Stimulated activated CD4-positive, alpha-beta T cell treated with anti-CD3 and anti-CD28 coated beads, TNF-alpha, amount 100 ng/mL, for 4 hours (primary cell): ENCODE measurements at places on chromosomes 3 and 15.
A peak's percentile ranks its signal among the peaks of the same experiment; 100 is the strongest.

GRCh38 chr3:196942915-196943277, 568 bp upstream of the NCBP2 start:
- no peak for DNase-seq

GRCh38 chr15:77068633-77069032, 2.3 kb downstream of the TSPAN3 start:
- no peak for DNase-seq

- no peak for DNase-seq
These were observed 241.6 kb downstream of the KCNMB2 start for GRCh38 chr3:178777718-178778411.

DNA sequence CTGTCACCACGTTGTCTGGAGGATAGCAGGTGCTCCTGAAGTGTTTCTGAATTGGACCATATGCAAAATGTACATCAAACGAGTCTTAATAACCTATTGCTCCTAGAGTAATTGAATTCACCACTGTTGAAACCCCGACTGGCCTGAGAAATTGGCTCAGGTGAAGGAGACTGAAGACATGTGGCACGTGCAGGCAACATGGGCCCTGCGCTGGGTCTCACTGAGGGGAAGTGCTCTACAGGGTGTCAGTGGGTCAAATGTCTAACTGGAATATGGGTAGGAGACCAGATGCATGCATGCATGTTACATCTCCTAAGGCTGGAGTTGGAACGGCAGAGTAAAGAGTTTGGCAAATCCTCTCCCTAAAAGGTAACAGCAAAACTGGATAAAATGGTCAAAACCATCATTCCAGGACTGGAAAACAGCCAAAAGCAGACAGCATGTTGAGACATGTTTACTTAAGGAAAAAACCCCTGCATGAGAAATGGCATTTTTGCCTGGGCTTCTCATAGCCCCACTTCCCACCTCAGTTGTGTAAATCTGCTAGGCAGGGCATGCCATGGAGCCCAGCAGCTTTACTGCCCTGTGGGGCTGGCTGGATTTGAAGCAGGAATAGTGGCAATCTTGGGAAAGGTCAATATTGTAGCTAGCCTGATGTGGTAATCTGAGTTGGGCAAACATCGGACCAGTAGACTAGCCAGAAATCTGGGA, 131.3 kb downstream of the TJP1 start:
- no peak for DNase-seq

- DNase-seq = no peak
These were observed 21.6 kb upstream of the SLITRK3 start for GRCh38 chr3:165217739-165218138.

DNA sequence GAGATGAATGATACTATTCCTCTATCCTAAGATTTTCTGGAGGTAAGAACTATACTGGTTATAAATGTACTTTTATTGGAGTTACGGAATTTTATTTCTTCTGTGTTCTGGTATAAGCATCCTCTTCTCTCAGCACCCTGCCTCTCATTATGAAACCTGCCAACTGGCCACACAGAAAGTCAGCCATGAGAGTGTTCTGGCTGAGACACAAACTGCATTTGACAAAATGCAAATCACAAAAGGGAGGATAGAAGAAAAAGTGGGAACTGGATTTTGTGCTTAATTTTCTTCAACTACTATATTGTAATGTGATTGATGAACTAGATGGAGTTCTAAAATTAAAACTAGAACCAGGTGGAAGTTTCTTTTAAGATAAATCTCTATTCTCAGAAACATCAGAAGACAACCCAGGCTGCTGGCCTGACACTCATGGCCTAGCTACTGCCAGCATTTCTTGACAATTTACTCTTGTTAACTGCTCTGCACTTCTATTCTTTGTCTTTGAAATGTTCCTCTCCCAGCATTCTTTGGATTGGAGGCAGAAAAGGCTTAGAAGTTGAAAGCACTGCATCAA, 143.1 kb downstream of the WDR76 start:
- no peak for DNase-seq

- DNase-seq = no peak
These were observed 102.0 kb downstream of the IGF2BP2 start for GRCh38 chr3:185722881-185723280.

DNA sequence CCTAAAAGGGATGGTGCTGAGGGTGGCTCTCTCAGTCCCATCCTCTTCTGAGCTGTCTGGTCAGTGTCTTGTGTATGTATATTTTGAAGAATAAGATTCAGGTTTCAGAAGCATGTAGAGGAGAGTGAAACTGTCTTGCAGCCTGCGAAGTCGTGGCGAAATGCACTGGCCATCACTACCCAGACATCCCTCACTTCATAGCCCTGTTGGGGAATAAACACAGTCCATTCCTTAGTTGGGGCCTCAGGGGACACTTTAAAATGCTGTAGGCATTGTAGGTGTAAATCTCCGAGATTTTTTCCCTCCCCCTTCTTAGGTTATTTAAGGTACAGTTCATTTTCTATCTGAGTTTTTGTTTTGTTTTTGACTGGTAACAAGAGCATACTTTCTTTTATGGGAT, 93.8 kb downstream of the DNASE1L3 start:
- no peak for DNase-seq

DNA sequence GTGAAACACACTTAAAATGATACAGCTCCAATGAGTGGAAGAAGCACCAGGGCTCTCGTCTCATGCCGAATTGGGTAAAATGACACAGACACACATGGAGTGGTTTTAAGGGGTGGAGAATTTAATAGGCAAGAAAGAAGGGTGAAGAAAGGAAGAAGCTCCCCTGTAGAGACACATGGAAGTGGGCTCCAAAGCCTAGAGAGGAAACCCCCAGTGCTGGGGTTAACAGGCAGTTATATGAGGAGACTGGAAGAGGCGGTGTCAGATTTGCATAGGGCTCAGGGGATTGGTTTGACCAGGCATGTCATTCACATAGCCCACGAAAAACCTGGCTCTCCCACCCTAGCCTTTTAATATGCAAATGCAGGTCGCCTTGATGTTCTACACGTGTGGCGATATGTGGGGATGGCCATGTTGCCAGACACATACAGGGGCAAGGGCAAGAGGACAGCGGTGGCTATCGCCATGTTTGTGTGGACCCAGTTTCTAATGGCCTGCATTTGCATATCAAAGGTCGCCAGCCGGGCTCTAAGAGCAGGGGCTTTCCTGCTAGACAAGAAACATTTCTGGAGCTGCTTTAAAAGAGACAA, 1.9 kb upstream of the DPH6 start:
- DNase-seq = no peak

DNA sequence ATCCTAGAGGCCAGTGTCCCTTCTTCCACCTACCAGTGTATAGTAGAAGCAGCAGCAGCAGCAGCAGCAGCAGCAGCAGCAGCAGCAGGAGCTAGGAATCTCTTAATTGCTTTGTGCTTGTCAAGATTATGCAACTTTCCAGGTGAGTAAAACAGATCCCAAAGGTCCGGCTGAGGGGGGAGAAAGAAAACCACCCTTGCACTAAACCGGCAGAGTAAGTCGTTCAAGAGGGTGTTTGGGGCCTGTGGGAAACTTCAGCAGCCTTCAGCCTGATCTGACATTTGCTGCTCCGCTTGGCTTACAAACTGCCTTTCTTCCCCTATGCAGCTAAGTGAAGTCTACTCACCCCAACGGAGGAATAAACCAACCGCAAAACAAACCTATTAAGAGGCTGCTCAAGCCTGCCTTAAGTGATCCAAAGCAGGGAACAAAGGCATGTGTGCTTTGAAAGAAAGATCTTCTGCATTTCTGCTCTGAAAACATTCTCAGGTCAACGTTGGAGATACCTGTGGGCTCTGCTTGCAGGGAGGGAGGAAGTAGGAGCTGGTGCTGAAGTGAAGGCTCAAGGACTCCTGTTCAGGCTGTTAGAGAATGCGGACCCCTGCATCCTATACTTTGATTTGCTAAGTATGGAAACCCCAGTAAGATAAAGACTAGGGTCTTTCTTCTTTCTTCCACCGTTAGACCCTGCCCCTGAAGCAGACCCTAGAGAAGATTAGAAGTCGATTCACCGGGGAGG, 35.7 kb upstream of the DLG1 start:
- DNase-seq = no peak

- no peak for DNase-seq
These were observed 597.6 kb downstream of the SQOR start for GRCh38 chr15:46232471-46232870.

DNA sequence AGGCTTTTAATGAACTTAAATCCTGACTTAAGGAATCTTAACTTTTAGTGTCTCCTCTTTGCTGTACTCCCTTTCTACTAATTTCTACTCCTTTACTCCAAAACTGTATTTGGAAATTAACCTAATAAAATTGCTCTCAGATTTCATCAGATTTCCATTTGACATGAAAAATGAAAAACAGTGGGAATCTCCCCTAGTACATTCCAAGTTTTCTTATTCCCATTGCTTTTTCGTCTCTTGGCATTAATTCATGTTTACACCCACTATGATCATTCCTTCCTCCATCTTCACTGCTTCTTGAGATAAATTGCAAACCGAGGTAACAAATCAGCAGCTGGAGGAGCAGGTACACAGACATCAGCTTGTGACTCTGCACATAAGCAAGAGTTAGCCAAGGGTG, 208.7 kb downstream of the VGLL3 start:
- DNase-seq = no peak

GRCh38 chr3:58630076-58630709, 36.4 kb downstream of the FAM3D start:
- peak; percentile 32 for DNase-seq

GRCh38 chr15:92429378-92430068, 35.8 kb downstream of the ST8SIA2 start:
- DNase-seq = no peak

- no peak for DNase-seq
These were observed 339.9 kb upstream of the RBMS3 start for GRCh38 chr3:28940994-28941393.

- no peak for DNase-seq
These were observed 36.3 kb upstream of the FAM107A start for GRCh38 chr3:58613236-58614132.

DNA sequence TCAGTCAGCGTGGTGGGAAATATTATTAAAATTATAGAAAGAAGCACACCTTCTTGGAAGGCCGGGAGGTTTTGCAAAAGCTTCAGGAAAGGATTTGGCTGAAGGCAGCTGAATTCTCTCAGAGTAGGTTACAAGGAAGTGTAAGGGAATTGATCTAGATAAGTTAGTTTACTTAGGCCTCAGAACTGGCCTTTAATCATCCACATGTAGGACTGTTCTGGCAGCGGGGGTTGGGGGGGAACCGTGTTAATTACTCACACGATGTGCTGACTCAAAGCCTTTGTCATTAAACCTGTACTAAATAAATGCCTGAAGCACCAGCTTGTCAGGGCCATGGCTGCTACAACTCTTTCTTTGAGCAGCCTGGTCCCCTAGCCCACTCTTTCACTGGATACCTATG, 12.8 kb downstream of the ASB14 start:
- DNase-seq = no peak

- DNase-seq = peak; percentile 86
These were observed at the start of gene USP4 for GRCh38 chr3:49339941-49340800. USP4 (minus strand) TSS chr3:49340053; CDS start chr3:49340024, 29 bp downstream.

- no peak for DNase-seq
These were observed 17.1 kb upstream of the RFC4 start for GRCh38 chr3:186823386-186823785.

DNA sequence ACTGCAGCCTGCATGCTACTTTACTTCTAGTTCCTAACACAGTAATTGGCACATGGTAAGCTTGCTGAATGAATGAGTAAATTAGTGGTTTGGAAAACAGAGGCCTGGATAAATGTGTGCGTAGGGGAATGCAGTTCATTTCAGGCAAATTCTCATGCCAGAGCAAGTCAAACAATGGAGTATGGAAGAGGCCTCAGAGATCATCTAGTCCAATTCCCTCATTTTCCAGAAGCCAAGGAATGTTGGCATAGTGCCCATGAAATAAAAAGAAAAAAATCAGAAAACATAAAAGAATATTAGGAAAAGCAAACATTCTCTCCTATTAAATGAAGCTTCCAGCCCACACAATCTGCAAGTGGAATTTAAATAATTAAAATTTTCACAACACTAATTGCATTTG, 92.4 kb downstream of the MB21D2 start:
- no peak for DNase-seq

GRCh38 chr3:193665370-193665989, 72.5 kb downstream of the OPA1 start:
- DNase-seq = no peak

GRCh38 chr3:140397847-140398246, 280.0 kb upstream of the TRIM42 start:
- no peak for DNase-seq

DNA sequence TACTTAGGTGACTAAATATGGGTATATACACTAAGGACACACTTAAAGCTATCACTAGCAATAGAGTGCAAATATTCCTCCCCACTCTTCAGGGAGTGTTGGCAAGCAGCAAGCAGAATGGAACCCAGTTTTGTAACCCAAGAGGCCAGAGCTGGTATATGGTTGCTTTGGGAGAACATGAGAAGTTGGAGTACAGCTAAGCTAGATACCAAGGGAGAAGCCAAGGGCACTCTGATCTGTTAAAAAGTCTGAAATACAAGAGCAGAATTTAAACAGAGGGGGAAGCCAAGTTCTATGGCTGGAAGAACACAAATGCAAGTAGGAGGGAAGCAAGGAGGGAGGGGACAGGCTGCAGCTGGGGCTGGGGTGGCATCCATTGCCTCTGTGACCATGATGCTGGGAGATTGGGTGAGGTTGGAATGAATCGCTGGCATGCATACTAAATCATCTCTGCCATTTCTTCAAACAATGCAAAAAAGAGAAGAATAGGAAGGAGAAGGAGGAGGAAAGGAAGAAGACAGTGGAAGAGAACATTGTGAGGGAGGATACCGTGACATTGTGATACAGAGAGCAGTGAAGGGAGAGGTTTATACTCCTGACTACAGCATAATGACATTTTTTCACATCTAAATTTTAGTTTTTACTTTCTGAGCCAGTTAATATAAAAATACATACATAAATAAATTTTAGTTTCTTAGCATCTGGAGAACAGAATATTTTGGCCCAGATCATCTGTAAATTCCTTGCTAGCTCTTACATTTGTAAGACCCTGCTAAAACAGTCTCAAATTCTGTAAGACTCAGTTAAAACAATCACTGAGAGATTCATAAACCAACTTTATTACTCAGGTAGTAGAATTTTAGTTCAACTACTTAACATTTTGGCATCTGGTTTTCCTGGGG, 9.0 kb upstream of the ANXA2 start:
- DNase-seq = no peak

DNA sequence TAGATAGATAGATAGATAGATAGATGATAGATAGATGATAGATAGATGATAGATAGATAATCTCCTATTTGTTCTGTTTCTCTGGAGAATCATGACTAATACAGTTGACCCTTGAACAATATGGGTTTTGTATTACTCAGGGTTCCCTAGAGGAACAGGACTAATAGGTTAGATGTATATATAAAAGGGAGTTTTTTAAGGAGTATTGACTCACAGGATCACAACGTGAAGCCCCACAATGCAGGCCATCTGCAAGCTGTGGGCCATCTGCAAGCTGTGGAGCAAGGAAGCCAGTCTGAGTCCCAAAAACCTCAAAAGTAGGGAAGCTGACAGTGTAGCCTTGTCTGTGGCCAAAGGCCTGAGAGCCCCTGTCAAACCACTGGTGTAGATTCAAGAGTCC, 67.6 kb downstream of the PYDC2 start:
- no peak for DNase-seq

- no peak for DNase-seq
These were observed 52.7 kb downstream of the SNTN start for GRCh38 chr3:63705092-63705645.
